ENCODE measurements at places on chromosomes 4 and X. TPM values are rescaled to one million over a fixed set of nuclear protein-coding genes. Genes with fewer than 3 reads are reported as not detected.

DNA sequence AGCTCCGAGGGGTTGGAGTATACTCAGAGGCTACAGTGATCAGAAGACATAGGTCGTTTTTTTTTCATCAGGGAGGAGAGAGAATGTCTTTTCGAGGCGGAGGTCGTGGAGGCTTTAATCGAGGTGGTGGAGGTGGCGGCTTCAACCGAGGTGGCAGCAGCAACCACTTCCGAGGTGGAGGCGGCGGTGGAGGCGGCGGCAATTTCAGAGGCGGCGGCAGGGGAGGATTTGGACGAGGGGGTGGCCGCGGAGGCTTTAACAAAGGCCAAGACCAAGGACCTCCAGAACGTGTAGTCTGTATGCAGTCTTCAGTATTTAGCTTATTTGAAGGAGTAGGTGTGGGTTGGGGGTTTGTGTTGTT is 500 bp downstream of the GAR1 start:
- DNase-seq, result peak; percentile 81

GRCh38 chr4:26762650-26763049 is 98.0 kb upstream of the STIM2 start:
- DNase-seq, result no peak

GRCh38 chrX:118115953-118116712 is 477 bp downstream of the KLHL13 start:
- DNase-seq, result no peak

- no peak for DNase-seq
Measured at GRCh38 chrX:150483356-150483985, 85.0 kb upstream of the MTM1 start.

DNA sequence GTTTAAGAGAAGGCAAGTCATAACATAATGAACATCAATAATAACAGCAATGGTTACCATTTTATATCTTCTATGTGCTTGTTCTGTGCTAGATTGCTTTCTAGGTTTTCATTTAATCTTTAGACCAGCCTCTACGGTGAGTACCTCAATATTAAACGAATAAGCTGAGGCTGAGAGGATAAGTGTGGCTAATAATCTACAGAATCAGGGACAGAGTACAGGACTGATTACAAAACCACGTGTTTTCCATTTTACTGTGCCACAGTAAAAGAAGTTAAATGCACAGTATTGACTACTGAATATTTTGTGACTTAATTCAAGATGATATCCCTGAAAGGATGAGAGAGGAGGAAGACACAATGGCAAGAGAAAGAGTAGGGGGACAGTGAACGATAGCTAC is 56.3 kb downstream of the HUWE1 start:
- no peak for DNase-seq

GRCh38 chr4:47367761-47368160 is 95.7 kb downstream of the COMMD8 start:
- no peak for DNase-seq

SNX25 gene
- 169 TPM for total RNA-seq

BRS3 gene
- not detected for total RNA-seq
